ENCODE measurements at places on chromosomes 5 and 9.

- no peak for DNase-seq
These were observed 88.0 kb upstream of the SLC12A2 start for GRCh38 chr5:127995556-127995955.

GRCh38 chr5:73858776-73859175 lies 232.8 kb downstream of the ARHGEF28 start:
- no peak for DNase-seq

DNA sequence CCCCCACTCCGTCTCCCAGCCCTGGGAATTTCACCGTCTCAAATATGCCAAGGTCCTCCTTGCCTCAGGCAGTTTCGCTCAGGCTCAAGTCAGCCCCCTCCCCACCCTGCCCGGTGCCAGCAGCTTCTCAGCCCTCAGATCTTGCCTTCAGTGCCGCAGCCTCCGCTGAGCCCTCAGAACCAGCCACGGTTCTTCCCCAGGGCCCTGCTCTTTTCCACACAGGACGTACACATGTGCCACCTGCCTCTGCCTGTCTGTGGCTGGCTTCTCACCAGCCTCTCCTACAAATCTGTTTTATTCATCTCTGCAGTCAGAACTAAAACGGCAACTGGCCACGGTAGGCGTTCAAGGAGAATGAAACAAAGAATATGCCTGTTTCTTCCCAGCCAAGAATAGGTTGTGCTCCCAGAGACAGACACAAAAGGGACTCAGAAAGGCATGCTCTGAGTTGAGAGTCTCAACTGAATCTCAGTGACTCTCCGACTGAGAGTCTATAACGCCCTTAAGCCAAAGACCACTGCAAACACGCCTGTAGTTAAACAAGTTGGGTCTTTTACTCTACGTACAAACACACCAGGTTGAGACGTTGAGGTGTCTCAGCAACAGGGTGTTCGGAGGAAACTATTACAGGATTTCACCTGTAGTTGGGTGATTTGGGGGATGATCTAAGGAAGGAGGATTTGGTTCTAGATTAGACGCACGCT lies 10.6 kb upstream of the GRIN1 start:
- DNase-seq, result no peak

GRCh38 chr5:169719360-169720314 lies 82.6 kb downstream of the DOCK2 start:
- DNase-seq, result no peak

DNA sequence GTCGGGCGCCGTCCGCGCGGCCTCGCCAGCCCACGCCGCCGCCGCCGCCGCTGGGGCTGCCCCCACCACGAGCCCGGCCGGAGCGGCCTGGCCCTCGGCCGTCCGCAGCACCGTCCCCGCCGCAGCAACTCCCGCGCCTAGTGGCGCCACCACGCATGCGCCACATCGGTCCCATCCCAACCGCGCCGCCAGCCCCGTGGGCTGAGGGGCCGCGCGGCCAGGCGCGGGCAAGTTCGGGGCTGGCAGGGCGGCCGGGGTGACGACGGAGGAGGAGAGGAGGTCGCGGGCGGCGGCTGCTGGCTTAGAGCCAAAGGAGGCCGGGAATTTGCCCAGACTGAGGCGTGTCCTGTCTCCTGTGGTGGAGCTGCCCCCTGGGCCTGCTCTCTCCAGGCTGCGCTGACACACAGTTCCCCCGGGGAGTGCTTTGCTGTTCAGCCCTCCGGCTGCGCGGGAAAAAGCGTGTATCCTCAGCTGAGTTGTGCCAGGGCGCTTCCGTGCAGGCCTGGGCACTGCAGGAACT lies at the start of gene TUSC1:
TUSC1 (minus strand) TSS at position 298 of the 520 bp plus-strand sequence; CDS start at position 166, 132 bp downstream.
- DNase-seq, result peak; percentile 3

GRCh38 chr5:172668594-172669071 lies 27.6 kb downstream of the NEURL1B start:
- no peak for DNase-seq

DNA sequence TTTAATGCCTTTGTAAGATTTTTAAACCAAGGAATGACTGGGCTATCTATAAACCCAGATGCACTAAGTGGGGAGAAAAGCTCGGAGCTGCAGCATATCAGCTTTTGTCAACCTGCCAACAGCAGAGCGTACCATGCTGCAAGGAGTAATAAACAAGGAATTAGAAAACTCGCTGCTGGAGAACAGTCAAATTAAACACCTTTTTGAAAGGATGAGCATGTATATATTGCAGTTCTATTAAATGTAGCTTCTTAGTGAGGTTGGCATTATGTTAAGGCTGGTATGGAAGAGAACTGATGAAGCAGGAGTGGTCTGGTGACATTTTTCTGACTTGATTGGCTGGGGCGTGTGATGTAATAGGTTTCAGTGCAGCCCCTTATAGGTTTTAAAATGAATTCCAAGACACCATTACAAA lies 74.7 kb downstream of the PIK3R1 start:
- no peak for DNase-seq

GRCh38 chr9:130490981-130491380 lies 46.2 kb downstream of the ASS1 start:
- DNase-seq, result no peak

DNA sequence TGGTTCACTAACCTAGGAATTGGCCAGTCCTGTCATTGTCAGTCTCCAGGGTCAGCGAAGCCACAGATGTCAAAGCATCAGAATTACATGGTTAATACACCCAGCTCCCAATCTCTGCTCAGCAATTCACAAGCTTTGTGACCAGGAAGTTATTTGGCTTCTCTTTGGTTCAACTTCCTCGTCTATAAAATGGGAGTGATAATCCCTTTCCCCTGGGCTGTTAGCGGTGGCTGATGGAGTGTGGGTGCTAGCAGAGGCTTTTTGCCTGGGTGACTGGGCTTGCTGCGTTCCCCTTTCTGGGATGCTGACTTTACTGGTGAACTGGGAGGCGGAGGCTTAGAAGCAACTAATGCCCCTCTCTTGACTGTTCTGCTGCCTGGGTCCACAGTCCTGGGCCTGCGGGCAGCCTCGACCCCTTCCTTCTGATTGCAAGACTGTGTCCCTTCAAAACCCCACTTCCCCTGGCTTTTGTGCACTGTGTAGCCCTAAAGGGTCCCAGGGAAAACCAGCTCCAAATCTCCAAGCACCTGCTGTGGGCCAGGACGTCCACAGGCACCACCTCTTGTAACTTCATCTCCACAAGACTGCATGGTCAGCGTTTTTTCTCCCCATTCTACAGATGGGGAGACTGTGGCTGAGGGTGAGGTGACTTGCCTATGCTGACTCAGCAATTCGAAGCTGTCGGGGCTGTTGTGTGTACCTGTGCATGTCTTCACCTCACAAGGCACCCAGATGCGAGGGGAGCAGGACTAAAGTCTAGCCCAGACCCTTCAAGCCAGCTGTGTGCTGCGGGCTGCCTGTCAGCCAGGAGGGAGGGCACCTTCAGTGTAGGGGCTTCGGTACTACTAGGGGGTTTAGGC lies 45.2 kb upstream of the NEURL1B start:
- no peak for DNase-seq

GRCh38 chr5:112119969-112120368 lies 299.1 kb downstream of the EPB41L4A start:
- no peak for DNase-seq

- no peak for DNase-seq
These were observed 112.2 kb upstream of the ZNF608 start for GRCh38 chr5:124858612-124859011.

GRCh38 chr9:106911951-106912350 lies 49.0 kb downstream of the ZNF462 start:
- DNase-seq, result no peak

DNA sequence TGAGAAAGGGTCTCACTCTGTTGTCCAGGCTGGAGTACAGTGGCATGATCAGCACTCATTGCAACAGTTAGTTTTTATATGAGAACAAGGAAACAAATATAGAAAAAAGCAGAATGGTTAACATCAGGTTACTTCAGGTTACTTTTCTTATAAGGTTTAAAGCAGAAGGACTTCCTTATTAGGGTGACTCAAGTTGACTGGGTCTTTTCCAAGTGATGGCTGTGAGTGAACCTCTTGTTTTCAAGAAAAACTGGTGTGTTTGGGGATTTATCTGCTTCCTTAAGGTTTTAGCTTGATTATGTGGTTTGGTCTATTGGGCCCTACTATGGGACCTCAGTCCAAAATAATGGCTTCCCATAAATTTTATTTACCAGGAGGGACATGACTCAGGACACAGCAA lies 99.2 kb downstream of the ARRDC3 start:
- no peak for DNase-seq

- DNase-seq, result no peak
These were observed 264.0 kb upstream of the ITGA1 start for GRCh38 chr5:52523701-52524100.

DNA sequence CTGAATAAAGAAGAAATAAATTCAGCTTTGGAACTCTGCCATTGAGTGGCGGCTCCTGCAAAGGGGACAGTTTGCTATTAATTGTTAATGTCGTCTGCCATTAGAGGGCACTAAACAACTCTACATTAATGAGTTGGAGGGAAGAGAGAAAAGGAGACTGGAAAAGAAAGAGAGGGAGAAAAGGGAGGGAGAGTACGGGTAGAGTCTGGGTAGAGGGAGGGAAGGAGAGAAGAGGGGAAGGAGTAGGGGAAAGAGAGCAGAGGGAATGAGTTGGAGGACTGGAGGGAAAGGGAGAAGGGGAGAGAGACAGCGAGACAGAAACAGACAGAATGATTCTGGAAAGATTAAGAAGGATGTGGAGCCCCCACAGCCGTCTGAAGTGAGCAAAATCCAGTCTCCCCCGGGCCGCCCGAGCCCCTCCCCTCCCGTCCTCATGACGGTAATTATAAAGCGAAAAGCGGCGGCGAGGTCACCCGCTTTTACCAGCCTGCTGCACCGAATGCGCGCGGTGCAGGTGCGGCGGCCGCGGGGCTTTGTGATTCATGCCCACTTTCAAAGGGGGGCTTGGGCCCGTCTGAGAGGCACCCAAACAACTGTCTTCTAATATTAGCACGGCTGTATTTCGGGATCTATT lies 1.9 kb upstream of the FST start:
- DNase-seq, result no peak

GRCh38 chr5:17426104-17426749 lies 71.8 kb upstream of the TAF11L2 start:
- no peak for DNase-seq

DNA sequence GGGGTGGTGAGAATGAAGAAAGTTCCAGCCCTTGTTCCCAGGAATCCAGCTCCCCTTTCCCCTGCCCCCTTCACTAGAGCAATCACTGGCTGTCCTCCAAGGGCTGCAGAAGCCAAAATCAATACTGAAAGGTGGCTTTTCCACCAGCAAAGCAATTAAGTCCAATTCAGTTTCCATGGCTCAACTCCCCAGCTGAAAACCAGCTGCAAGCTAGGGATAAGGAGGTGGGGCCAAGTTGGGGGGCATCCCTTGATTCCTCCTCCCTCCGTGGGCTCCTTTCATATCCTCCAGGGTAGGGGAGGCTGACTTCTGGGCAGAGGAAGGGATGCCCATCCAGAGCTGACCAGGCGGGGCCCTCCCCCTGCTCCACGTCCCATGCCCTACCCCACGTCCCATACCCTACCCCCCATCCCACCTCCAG lies 22.7 kb downstream of the CAMK2A start:
- no peak for DNase-seq

DNA sequence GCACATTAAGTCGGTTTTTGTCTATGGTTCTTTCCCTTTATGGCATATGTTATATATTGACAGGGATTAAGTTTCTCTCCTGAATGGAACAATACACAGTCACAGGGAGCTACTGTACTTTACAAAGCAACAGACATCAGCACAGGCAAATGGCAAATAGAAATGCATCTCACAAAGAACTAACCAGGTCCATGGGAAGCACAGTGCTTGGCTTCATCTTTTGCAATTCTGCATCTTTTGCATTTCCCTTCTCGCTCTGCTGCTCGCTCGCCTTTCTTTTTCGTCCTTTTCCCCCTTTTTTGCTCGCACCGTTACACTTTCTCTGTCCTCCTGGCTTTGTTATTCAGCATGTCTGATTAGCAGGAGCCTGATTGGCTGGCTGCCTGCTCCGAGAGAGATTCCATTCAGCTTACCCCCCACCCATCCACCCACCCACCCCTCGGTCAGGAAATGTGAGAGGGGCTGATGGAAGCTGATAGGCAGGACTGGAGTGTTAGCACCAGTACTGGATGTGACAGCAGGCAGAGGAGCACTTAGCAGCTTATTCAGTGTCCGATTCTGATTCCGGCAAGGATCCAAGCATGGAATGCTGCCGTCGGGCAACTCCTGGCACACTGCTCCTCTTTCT lies at the start of gene ADAMTSL1:
ADAMTSL1 (plus strand) TSS at position 502 of the 628 bp plus-strand sequence; CDS start at position 582, 80 bp downstream.
- no peak for DNase-seq

GRCh38 chr9:75941066-75941465 lies 50.6 kb downstream of the PCSK5 start:
- DNase-seq, result no peak

- no peak for DNase-seq
These were observed 41.7 kb downstream of the RETREG1 start for GRCh38 chr5:16574789-16575721.

GRCh38 chr5:55903121-55903701 lies 52.1 kb downstream of the IL31RA start:
- DNase-seq, result peak; percentile 74

DNA sequence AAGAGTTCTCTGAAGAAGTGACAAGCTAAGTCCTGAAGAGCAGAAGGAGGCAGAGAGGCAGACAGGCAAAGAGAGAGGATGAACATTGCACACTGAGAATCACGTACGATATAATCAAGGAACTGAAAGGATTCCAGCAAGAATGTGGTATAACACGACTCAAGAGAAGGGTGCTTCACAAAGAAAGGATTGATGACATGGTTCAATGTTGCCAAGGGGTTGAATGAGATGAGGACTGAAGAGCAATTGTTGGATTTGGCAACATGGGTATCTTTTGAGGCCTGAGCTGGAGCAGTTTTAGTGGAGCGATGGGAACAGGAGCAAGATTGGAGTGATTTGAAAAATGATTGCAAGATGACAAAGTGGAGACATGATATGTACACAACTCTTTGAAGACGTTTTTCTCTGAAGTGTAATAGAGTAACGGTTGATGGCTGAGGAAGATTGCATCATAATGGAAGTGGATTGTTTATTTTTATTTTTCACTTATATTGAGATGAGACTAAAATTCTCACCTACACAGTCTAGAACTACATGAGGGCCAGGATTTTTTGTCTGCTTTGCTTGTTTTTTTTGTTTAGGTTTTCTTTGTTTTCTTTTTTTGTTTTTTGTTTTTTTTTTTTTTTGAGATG lies 1049.9 kb upstream of the WWC1 start:
- no peak for DNase-seq

DNA sequence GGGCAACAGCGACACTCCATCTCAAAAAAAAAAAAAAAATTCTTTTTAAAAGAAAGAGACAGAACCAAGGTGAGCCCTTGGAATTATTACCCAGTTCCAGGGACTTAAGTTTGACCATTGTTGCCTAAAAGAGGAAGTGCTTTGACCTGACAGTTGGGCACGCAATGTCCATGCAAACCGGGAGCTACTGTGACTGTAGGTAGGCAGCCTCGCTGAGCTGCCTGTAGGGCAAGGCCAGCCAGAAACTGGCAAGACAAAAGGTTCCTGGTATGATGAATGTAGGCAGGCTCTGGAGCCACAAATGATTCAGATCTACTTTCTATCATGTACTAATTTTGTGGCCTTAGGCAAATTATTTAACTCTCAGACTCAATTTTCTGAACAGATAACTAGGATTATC lies 334.8 kb upstream of the ZNF462 start:
- DNase-seq, result no peak

DNA sequence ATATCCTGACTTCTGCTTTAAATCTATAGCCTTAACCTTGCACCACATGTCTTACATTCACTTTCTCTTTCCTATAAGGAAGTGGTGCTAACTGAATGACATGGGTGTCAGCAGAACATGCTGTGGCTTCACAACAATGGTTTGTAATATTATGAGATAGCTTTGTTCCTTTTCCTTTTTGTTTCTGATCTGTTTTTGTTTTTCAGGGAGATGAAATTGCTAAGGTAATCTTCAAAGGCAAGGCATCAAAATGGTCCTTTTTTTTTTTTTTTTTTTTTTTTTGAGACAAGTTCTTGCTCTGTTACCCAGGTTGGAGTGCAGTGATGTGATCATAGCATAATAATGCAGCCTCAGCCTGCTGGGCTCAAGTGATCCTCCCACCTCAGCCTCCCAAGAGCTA lies 53.6 kb upstream of the RANBP6 start:
- DNase-seq, result no peak
